Globus pallidus (tissue), 1 donor: ENCODE measurements at places on chromosomes 6 and 20.
A peak's percentile ranks its signal among the peaks of the same experiment; 100 is the strongest.

DNA sequence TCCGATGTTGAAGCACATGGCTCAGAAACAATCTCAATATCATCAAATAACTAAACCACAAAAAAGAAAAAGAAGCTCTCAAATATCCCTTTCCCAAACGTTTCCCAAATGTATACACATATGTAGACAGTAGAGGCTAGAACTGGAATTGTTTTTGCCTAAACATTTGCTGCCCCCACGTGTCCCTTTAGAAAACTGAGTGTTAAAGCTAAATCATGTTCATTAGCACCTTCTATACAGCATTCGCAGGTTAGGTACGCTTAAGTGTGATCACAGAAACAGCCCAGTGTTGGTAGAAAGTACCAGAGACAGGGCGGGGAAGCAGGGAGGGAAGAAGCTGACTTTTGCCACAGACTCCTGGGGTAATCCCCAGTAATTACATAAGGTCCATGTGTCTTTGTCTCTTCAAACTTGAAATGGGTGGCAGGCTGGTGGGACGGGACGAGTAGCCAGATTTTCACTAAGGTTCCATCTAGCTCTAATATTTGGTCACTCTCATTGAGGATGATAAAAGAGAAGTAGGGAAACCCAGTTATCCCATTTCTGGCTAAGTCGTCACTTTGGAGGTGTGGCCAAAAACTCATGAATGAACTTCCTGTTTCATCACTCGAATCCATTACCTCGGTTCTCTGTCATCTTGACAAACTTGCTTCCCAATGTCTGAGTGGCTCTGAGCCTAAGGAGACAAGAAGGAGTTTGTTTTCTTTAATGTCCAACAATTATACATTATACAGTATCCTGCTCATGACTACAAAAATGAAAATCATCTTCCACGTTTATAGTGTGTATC is 15.0 kb upstream of the TFAP2A start:
- peak; percentile 50 for DNase-seq

GRCh38 chr6:166611631-166612030 is 15.4 kb downstream of the RPS6KA2 start:
- no peak for DNase-seq

GRCh38 chr6:85111481-85112011 is 338.3 kb upstream of the NT5E start:
- DNase-seq = no peak

GRCh38 chr6:129454488-129454887 is 255.5 kb downstream of the ARHGAP18 start:
- no peak for DNase-seq

DNA sequence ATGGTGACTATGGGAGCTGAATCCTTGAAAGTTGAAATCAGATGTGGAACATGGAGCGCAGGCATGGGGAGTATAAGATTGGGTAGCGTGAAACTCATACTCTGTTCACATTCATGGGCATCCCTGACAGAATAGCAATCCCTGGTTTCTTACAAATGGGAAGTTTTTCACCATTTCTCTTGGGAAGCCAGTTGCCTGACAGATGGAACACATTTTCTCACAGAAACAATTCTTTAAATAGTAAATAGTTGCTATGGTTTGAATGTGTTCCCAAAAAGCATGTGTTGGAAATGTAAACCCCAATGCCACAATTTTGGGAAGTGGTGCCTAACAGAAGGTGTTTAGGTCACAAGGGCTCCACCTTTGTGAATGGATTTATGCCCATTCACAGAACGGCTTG is 262.8 kb upstream of the HS3ST5 start:
- DNase-seq = no peak

DNA sequence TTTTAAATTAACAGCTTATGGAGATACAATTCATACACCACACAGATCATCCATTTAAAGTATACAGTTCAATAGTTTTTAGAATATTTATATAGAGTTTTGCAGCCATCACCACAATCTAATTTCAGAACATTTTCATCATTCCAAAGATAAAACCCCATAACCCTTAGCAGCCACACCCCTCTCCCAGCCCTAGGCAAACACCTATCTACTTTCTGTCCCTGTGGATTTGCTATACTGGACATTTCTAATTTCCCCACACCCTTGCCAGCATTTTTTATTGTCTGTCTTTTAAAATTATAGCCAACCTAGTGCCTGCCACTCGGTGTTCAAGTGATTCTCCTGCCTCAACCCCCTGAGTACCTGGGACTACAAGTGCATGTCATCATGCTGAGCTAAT is 23.0 kb upstream of the AKAP7 start:
- no peak for DNase-seq

GRCh38 chr20:60139663-60140446 is 181.6 kb downstream of the CDH26 start:
- DNase-seq = no peak

GRCh38 chr20:61997891-61998290 is 67.8 kb downstream of the TAF4 start:
- no peak for DNase-seq
